Activated naive CD8-positive, alpha-beta T cell treated with anti-CD3 and anti-CD28 coated beads, Interleukin-2, amount 50 U/mL, for 16 hours (primary cell): ENCODE measurements at places on chromosomes 2 and 18.

DNA sequence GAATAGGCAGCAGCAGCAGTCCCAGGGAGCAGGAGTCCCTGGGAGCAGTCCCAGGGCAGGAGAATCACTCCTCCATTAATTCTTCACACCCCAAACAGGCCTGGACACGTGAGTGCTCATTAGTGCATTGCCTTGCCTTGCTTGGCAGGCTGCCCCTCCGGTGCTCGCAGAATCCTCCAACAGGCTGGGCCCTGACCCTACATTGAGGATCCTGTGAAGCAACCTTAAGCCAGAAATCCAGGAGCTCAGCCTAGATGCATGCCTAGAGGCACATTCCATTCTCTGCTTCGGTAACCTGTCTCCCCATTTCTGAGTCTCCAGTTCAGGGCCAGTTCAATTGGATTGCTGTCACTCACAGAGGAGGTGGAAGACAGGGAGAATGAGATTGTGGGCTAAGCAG is 97.4 kb upstream of the LRATD1 start:
- DNase-seq, result no peak

- no peak for DNase-seq
Measured at GRCh38 chr18:33469699-33470098, 29.2 kb upstream of the CCDC178 start.

DNA sequence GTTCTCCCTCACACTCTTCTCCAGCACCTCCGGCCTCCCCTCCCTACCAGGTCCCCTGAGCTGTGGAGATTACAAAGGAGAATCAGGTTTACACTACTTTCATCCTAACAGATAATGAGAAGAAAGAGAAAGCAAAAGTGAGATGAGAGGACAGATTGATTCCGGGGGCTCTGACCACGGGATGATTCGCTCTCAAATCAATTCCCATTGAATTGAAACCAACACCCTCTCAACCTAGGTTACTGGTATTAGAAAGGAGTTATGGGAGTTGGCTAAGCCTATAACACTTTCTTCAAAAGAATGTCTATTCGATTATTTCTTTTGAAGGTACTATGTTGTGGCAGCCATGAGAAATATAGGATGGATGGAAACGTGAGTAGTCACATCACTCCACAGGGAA is 386.2 kb upstream of the TNP1 start:
- no peak for DNase-seq

DNA sequence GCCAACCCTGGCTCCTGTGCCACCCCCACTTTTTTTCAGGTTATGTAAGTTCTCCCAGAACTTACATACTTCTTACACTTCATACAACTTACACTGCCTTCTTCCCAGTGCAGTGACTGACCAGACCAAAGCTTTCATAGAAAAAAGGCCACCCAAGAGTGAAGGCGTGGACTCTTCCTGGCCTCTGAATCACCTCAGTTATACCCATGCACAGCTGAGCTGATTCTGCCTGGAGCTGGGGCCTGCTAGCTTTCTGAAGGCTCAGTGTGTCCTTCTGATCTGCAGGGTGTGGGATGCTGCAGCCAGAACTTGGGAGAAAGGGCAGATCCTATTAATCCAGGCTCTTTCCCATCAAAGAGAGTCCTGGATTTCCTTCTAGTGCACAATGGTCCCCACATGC is 216.1 kb downstream of the TTC32 start:
- DNase-seq, result no peak
